ENCODE measurements at places on chromosomes 12 and 14.

- DNase-seq, result no peak
Observed at GRCh38 chr14:29918981-29919380, 8.7 kb downstream of the PRKD1 start.

GRCh38 chr12:52195065-52195730 is 3.4 kb upstream of the KRT80 start:
- DNase-seq, result no peak

- peak; percentile 50 for DNase-seq
Observed at GRCh38 chr12:44441155-44441554, 435.0 kb downstream of the NELL2 start.

DNA sequence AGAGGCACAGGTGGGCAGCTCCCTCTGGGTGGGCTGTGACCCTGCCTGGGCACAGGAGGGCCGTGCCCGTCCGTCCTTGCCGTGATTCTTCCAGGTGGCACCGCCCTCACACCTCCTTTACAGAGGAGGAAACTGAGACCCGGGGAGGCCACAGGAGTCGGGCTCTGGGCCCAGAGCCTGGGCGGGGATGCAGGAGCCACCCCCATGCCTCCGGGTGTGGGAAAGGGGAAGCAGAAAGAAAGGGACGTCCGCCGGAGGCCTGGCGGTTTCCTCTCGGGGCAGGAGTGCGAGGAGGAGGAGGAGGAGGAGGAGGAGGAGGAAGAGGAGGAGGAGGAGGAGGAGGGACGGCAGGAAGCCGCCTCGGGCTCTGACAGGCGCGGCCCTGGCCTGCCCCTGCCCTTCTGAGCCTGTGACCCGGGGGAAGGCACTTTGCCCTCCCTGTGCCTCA is 23.0 kb downstream of the SH2B3 start:
- DNase-seq, result no peak

GRCh38 chr12:129911428-129912049 is 7.7 kb upstream of the TMEM132D start:
- DNase-seq, result no peak

- peak; percentile 41 for DNase-seq
Observed at GRCh38 chr12:50218386-50218785, 51.2 kb upstream of the CERS5 start.

GRCh38 chr12:1491983-1492697 is 102.2 kb downstream of the FBXL14 start:
- no peak for DNase-seq

DNA sequence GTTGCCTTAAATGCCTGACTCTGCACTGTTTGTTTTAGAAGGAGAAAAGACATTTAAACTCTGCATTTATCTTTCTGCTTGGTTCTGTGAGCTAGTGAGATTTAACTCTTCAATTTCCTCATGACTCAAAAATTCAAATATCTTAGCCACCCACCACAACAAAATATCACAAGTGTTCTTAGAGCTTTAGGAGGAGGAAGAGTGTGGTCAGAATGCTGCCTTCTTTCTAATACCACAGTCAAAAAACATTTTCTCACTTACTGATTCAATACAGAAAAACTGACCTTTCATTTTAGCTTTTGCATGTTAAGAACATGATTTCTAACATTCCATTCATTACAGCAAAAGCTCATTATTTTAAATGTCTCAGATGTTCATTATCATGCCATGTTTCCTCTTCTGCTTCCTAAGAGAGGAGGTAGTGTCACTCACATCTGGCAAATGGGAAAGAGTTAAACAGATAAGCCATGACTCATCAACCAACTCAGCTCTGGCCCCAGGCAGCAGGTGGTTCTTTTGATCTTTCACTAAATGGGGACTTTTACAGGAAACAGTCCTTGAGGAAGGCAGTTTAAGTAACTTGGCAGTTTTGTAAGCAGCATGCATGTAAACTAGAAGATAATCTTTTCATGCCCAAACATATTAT is 56.4 kb upstream of the RNU6-8 start:
- DNase-seq, result peak; percentile 85

DNA sequence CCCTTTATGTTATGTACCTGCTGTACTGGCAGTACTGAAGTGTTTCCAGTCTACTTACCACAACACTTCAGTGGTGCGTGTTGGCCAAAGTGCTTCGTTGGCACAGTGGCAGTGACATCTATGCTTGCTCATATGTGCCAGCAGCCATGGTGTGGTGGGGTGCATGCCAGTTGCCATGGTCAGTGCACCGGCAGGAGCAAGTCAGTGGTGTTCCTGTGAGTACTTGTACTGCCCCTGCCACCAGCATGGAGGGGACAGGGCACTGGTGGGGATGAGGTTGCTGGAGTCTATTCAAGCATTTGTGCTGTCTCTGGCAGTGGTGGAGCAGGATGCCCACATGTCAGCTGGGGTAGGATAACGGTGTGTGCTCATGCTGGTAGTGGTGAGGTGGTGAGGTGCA is 800.0 kb downstream of the TRHDE start:
- DNase-seq, result no peak

DNA sequence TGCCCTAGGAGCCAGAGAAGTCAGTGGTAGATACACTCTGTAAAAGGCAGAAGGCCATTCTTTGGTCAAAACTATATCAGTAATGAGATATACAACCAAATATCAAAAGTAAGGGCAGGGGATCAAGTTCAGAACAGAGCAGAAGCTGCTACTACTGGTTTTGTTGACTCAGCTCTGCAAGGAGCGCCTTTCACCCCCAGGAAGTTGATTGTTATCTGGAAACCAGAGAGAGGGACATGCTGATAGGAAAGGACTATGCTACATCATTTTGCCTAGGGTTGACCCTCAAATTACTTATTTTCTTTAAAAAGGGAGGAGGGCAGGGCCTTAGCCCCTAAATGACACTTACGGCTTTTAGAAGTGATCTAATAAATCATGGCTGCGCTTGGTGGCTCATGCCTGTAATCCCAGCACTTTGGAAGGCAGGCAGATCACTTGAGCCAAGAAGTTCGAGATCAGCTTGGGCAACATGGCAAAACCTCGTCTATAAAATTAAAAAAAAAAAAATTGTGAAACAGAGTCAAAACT is 194.0 kb downstream of the KLHL28 start:
- DNase-seq, result no peak

DNA sequence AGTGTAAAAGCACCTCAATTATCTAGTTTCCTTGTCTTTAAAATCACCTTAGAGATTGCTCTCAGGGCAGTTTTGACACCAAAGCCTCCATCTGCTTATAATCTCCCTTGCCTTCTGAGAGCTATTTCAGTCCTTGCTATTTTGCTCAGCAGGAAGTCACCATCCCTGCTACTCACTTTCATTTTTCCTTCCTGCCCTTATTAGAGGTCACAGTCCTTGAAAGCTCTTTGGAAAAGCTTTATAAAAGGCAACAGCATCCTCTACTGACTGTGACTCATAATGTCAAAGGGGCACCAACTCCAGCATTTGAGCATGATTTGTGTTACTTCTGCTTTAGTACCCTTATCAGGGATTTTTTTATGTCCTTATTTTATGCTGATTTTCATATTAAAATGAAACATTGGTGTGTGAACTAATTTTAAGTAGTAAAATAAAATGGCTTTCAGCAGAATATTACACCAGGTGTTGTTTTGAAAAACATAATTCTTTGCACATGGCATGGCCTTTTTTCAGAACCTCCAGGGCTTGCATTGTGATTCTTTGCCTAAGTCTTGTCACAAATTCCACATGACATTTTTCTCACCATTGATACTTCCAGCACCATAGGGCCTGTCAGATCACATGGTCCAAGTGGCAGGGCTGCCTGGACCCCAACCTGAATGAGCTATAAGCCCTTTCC is 213.0 kb downstream of the ADAMTS20 start:
- DNase-seq, result peak; percentile 88

- DNase-seq, result no peak
Observed at GRCh38 chr14:95068080-95068479, 89.2 kb downstream of the DICER1 start.

DNA sequence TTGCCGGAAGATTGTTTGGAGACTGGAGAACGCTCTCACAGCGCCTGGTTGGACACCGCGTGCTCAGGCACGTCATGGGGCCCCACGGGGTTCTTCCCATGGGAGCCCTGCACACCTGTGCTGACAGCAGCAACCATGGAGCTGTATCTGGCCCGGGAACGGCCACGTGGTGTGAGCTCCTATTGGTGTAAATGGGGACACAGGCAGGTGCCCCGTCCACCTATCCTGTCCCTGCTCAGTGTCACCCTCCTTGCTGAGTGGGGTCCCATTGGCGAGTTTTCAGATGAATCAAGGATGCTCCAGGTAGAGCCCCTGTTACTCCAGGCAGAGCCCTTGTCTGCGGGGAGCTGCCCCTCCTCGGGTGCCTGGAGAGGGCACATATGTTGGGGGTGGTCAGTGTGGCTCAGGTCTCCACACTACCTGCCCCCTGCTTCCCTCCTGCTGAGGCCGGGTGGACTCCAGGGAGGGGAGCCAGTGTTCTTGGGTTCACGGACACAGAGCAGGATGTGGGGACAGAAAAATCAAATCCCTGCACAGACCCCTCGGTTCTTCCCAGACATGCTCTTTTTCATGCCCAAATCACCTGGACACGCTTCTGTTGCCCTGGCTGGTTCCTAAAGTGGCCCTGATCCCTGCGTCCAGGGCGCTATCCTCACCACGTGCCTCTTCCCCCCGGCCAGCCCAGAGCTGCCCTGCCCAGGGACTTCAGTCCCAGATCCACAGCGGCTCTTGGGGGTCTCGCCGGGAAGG is 250.1 kb downstream of the ADGRD1 start:
- no peak for DNase-seq

- DNase-seq, result peak; percentile 92
Observed at GRCh38 chr12:120230326-120230973, 29.5 kb upstream of the RPLP0 start.

DNA sequence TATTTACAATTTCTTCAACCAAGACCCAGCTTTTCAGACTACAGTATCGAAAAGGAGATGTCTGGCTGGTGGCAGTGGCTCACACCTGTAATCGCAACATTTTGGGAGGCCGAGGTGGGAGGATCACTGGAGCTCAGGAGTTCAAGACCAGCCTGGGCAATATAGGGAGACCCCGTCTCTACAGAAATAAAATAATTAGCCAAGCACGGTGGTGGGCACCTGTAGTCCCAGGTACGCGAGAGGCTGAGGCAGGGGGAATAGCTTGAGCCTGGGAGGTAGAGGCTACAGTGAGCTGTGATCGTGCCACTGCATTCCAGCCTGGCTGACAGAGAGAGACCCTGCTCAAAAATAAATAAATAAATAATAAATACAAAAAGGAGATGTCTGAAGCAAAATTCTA is 530.5 kb downstream of the BCL11B start:
- no peak for DNase-seq

DNA sequence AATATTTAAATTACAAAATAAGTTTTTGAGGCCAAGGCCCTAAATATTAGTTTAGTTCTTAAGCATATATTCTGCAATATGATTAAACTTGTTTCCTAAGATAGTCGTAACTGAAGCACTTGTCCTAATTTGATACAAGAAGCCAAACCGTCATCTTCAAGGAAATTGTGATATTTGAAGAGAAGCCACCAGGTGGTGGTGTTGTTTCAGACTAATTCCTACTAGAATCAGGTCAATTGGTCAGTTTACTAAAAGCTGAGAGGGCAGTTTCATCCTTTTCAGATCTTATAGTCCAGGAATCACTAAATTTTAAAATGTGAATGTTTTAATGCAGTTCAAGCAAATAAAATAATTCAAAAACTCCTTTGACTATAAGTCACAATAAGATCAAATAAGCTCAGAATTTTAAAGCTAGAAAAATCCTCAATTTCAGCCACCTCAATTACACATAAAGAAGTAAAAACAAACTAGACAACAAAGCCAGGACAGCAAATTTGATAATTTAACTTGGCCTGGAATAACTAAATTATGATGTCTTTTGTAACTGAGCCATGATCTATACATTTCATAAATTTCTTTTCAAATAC is 7.1 kb upstream of the ARL1 start:
- peak; percentile 71 for DNase-seq

- DNase-seq, result peak; percentile 100
Observed at GRCh38 chr12:31749024-31749704, 20.3 kb upstream of the AMN1 start.

GRCh38 chr14:104732931-104733681 is 9.1 kb downstream of the ADSS1 start:
- peak; percentile 36 for DNase-seq

- DNase-seq, result no peak
Observed at GRCh38 chr14:92850492-92850891, 56.4 kb downstream of the GOLGA5 start.

DNA sequence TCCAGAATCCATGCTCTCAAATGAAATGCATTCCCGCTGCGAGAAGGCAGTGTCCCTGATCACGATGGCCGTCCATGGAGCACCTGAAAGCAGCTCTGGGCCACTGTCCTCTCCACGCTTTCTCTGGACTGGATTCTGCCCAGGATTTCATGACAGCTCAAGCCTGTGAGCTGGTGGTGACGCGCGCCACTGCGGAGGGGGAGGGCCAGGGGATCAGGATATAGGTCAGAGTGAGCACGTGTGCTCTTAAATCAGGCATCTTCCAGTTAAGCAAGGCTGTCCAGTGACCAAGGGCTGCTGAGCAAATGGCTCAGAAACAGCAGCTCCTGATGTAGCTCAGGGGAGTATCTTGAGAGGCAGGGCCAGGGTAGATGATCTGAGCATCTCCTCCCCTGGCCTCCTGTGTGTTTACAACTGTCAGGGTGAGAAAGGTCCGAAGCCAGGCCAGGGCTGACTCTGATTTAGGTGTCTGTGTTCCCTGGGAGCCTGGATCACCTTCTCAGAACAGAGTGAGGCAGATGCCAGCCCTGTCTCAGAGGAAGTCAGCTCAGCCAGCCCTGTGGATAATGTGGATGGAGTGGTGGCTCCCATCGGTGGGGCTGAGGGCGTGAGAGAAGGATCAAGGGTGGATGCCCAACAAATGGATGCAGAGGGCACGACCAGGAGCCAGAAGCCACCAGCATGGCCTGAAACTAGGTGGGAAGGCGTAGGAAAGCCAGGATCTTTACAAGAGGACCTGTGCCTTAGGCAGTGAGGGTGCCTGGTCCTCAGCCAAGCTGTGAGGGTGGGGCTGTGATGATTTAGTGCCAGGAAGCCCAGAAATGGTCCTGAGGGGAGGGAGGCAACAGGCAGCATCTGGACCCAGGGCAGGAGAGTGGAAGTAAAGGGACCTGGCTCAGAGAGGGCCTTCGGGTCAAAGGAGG is 55.3 kb downstream of the ELK3 start:
- DNase-seq, result peak; percentile 30

GRCh38 chr12:81962126-81962856 is 203.1 kb upstream of the PPFIA2 start:
- DNase-seq, result peak; percentile 82

GRCh38 chr14:39015964-39016577 is 87.0 kb downstream of the SEC23A start:
- no peak for DNase-seq

DNA sequence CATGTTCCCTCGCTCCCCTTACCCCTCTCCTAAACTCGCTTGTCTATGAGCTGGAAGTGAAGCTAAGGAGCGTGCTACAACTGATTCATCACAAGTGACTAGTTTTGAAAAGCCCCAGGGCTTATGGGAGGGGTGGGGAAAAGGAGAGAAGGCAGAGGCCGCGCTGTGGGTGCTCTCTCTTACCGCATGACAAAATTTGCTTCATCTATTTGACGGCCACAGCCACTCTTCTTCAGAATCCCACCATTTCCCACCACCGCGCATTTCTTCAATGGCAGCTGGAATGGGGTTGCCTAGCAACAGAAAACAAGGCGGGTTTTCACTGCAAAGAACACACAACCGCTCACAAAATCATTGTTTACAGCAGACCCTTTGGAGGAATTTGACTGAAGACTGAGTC is 79.4 kb downstream of the ST8SIA1 start:
- DNase-seq, result peak; percentile 44
